DMS79 treated with DMSO at 0.1 percent for 48 hours (cell line): ENCODE measurements at places on chromosomes 5 and 9.

DNA sequence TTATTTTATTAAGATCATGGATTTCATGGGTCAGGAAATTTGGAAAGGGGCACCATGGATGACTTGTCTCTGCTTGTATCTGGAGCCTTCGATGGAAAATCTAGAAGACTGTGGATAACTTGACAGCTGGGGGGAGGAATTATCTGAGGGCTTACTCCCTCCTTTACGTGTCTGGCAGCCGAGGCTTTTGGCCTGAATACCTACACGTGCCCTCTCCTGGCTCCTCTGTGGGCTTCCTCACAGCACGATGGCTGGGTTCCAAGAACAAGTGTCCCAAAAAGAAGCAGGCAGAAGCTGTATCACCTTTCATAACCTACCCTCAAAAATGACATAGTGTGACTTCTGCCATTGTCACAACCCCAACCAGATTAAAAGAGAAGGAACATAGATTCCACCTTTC is 228.9 kb downstream of the GRIA1 start:
- no peak for DNase-seq

- DNase-seq = no peak
Measured at GRCh38 chr5:14588758-14589543, 7.4 kb downstream of the OTULINL start.

DNA sequence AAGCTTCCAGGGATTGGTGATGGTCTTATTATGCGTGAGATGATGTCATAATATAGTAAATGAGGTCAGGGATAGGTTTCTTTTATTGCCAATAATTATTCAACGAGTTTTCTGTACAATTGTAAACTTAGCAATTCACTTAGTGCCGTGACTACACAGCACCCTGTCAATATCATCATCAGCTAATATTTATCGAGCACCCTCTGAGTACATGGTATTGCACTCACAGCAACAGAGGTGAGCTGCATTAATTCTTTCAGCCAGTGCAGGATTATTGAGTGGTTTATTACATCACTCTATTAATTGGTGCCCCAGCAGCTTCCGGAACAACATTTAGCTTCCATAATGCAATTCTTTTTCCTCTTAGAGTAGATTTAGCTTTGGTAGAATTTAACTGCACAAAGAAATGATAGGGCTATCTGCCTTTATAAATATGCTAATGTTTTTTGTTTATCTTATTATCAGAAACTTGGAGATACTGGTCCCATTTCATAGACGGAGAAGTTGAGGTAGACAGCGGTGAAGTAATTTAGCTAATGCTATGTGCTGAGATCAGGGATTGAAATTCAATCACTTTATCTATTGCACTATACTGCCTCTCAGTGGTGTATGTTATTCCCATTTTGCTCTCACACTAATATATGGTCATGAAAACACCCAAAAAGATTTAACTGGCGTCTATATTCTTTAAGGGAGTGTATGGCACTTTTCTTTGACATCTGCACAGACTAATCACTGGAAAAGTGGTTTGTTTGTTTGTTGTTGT is 726.1 kb upstream of the WWC1 start:
- DNase-seq = no peak

DNA sequence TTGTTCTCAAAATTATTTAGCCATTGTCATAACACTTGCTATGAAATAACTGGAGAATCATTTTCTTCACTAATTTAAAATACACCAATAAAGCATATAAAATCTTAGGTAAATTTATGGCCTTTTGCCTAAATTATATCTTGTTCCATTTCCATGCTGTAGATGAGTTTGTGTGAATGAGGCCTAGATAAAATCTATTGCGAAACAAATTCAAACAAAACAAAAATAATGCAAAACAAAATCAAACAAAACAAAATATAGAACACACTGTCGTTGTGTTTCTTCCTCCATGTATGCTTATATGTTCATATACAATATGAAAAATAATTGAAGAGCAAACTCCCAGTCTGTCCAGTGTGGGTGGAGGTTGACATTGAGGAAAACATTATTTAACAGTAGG is 1020.7 kb downstream of the PTPRD start:
- DNase-seq = no peak

DNA sequence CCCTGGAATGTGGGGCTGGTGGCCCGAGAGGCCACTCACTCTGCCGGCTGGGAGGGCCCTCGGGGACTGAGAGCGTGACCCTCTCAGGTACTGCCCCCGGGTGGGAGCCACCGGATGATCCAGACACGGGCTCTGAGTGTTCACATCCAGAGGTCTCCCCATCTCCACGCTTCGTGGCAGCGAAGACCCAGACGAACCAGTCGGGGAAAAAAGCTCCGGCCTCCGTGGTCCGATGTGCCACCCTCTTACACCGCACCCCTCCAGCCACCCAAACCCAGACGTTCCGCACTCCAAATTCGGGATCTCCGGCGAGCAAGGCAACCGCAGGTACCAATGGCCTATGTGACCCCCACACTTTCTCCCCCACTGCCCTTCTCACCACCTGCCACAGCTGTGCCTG is 49.5 kb downstream of the AMBP start:
- no peak for DNase-seq

DNA sequence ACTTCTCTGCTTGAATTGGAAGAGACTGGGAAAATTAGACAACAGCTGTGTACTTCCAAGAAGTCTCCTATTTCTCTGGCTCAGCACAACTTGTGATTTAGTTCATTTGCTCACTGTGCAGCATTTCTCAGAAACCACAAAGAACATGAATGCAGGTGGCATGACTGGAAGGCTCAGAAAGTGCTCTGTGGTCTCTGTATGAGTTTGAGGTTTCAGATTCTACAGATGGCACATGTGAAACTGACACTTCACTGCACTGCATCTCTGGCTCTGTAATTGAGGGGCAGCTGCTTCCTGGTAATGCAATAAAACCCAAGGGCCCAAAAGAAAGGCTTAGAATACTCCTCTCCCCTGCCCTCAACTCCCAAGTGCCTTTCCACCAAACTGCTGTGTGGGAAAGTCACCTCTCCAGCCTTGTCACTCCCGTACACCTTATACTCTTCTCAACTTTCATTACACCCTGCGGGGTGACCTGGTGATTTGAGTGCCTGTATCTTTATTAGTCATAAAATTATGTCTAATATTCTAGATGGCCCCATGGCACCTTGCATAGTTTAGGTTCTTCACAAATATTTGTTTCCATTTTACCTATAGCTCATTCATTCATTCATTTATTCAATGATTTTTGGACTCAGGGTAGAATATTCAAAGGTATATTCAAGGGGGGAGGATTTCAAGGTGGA is 82.5 kb downstream of the ESM1 start:
- DNase-seq = peak; percentile 74

GRCh38 chr5:94288937-94289336 is 329.5 kb downstream of the KIAA0825 start:
- no peak for DNase-seq

- no peak for DNase-seq
Measured at GRCh38 chr5:94746731-94747124, 128.3 kb downstream of the SLF1 start.

GRCh38 chr5:147303251-147303650 is 68.4 kb downstream of the STK32A start:
- no peak for DNase-seq

- DNase-seq = no peak
Measured at GRCh38 chr5:143558048-143558447, 154.6 kb upstream of the NR3C1 start.

DNA sequence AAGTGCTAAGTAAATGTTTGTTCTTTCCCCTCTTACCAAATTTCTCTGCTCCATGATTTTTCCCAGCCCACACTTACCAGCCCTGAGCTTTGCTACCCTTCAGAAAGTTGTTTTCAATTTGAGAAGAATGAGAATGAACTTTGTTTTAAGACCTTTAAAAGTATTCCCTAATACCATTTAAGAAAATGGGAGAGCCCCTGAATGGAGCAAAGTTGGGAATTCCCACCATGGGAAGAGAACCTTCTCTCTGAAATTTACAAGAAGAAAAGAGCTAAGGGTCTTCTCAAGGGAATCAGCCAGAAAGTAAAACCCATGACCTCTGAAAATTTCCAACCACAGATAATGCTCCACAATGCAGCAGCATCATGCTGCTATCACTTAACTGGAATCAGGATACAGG is 17.7 kb downstream of the ZNF366 start:
- no peak for DNase-seq

- DNase-seq = no peak
Measured at GRCh38 chr5:168612123-168612522, 33.0 kb upstream of the PANK3 start.

DNA sequence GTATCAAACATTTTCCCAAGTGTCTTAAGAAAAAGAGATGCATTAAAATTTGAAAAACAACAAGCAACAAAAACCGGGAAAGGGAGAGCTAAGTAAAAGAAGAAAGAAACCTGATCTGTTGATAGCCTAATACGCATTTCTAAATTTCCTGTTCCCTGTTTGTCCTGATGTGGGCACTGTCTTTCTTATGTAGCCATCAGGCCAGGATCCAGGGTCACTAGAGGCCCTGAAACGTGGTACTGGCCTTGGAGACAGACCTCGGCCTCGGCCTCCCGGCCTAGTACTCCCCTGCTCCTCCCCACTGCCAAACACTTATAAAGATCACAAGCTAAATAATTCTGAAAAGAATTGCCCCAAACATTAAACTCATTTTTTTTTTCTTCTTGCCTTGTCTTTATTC is 547.2 kb downstream of the IRX1 start:
- DNase-seq = no peak

- DNase-seq = no peak
Measured at GRCh38 chr5:59674763-59675162, 218.8 kb downstream of the PDE4D start.

GRCh38 chr5:142110046-142110531 is 1.5 kb downstream of the NDFIP1 start:
- peak; percentile 19 for DNase-seq

GRCh38 chr9:71308454-71308853 is 187.0 kb upstream of the TRPM3 start:
- no peak for DNase-seq

- DNase-seq = no peak
Measured at GRCh38 chr9:82489201-82489821, 500.7 kb downstream of the SPATA31D1 start.

- peak; percentile 10 for DNase-seq
Measured at GRCh38 chr9:71766663-71767062, 1.6 kb downstream of the CEMIP2 start.

DNA sequence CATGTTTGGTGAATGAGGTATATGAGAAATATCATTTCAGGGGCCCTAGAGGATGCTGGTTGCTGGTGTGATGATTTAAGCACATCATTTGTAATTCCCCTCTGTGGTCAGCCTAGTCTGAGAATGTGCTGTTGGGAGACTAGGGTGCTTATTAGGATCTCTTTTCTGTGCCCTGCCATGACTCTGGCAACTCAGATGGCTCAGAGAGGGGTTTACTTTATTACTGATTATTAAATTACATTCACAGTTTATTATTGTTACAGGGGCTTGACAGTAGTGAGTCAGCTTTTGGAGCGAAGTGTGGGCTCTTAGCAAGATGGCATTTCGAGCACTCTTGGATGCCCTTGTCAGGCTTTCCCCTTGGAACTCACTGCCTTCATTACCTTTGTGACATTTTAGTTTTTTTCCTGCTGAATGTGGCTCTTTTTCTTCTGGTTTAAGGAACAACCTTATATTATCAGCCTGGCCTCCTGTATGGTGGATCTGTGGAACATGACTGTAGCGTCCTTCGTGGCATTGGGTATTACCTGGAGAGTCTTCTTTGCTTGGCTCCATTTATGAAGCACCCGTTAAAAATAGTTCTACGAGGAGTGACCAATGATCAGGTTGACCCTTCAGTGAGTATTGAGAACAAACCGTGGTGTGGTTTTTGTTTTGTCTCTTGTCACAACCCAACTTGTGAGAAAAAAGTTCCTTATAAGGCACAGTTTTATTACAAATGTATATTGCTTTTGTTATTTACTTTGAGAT is 33.8 kb downstream of the RCL1 start:
- DNase-seq = no peak

- no peak for DNase-seq
Measured at GRCh38 chr5:140266471-140267200, 36.3 kb downstream of the PFDN1 start.

DNA sequence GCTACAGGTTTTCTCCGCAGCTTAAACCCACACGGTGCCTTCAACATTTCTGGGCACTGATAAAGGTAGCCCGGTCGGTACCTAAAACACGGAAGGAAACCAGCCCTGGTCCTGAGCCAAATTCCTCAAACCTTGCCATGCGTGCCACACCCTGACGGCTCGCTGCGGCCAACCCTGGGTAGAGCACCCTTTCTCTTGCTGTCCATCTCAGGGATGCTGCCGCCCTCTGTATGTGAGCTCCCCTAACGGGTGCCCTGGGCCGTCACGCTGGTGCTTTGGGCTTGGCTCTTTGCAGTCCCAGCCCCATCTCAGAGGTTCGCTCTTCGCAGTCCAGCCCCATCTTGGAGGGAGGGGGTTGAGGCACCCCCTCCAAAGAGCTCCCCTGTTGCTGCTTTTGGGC is 43.9 kb downstream of the PNPLA7 start:
- no peak for DNase-seq

DNA sequence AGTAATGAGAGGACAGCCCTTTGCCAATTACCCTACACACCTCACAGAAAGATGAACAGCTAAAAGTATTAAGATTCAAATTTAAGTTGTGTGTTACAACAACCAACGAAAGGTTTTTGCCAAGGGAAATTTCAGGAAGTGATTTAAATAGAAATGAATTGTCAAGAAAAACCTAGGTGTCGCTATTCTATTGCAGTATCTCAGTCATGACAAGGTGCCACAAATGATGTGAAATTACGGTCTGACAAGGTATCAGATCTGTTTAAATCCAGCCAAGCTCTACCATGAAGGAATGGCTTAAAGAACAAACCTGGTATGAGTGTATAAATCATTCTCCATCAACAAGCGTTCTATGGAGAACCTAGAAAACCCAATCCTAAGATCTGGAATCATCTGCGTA is 189.7 kb downstream of the ATPSCKMT start:
- DNase-seq = no peak

GRCh38 chr5:109053995-109054417 is 306.3 kb downstream of the FER start:
- DNase-seq = no peak

DNA sequence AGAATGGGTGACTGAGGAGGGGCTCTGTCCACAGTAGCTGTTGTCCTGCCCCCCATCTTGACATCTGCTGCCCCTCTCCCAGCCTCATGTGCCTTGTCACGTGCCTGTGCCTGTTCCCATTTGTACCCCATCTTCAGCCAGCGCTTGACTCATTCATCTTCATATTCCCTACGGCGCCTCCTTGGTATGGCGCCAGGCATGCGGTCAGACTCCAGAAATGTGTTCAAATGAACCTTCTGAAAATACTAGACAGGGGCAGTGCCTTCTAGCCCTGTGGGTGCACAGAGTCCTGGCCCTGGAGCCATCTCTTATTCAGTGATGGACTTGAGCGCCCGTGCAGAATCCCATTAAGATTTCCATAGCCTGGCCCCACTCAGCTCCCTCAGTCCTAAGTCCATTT is 46.2 kb downstream of the CFAP77 start:
- DNase-seq = peak; percentile 97

GRCh38 chr5:126119887-126120442 is 303.2 kb upstream of the GRAMD2B start:
- DNase-seq = no peak
